ENCODE measurements at places on chromosomes 4 and X.

- no peak for DNase-seq
Observed at GRCh38 chrX:132636080-132636479, 147.2 kb upstream of the MBNL3 start.

DNA sequence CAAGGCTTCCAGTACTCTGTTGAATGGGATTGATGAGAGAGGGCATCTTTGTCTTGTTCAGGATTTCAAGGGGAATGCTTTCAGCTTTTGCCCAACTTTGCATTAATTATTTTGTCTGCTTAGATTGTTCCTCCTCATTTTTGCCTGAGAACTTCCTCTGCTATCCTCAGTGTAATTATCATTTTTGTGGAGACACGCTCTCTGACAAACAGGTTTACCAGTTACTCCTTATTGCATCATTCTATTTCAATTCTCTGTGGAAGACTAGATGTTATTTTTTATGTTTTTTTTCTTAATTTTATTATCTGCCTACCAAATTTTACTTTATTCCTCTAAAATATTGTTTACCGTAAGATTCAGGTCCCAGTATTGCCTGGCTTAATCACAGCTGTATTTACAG is 349.2 kb downstream of the ADGRL3 start:
- no peak for DNase-seq

- DNase-seq = no peak
Observed at GRCh38 chr4:164935363-164935762, 42.1 kb downstream of the TRIM61 start.

DNA sequence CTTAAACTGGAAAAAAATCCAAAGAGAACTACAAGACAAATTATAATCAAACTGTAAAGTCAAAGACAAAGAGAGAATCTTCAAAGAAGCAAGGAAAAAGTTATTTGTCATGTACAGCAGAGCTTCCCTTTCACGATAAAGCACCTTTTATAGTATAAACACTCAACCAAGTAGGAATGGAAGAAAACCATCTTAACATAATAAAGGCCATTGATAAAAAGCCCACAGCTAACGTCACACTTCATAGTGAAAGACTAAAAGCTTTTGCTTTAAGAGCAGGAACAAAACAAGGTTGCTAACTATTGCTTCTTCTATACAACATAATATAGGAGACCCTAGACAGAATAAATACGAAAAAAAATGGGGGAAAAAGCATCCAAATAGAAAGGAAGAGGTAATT is 595.7 kb upstream of the POU3F4 start:
- no peak for DNase-seq

GRCh38 chrX:65522739-65523372 is 11.7 kb downstream of the LAS1L start:
- no peak for DNase-seq

- DNase-seq = no peak
Observed at GRCh38 chr4:188596021-188596420, 456.8 kb downstream of the TRIML1 start.

DNA sequence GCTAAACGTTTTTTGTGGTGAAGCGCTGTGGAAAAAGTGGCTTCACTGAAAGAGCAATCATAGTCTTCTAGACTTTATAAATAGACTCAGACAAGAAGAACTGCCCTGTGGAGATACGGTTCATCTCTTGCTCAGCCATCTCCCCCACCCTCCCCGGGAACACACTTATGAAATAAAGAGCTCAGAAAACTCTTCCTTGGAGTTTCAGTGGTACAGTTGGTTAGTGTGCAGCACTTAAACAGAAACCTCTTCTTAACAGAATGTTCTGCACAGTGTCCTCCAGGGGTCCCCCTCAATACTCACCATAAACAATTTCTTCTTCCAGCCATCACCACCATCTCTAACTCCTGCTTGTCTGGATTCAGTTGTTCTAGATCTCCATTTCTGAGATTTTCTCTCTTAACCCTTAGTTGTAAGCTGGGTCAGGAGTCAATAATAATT is 313.0 kb downstream of the ARHGAP10 start:
- DNase-seq = peak; percentile 39

DNA sequence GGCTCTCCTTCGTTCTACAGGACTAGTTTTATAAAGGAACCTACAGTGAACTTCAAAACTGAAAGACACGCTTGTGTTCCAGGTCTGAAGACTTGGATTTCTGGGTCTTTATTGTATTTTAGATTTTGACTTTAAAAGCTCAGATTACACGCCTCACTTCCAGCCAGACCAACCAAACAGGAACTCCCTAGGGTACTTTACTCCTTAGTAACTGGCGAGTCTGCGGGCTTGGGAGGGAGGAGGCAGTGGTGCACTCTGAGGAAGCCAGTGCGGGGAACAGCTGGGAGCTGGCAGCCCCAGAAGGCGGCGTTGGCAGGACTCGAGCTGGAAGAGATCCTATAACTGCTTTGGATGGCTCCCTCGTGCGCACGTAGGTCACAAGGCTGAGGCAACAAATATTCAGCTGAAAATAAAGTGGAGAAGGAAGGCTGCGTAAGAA is 391 bp upstream of the PHKA1 start:
- DNase-seq = no peak
